ENCODE measurements at places on chromosomes 6 and 20.

DNA sequence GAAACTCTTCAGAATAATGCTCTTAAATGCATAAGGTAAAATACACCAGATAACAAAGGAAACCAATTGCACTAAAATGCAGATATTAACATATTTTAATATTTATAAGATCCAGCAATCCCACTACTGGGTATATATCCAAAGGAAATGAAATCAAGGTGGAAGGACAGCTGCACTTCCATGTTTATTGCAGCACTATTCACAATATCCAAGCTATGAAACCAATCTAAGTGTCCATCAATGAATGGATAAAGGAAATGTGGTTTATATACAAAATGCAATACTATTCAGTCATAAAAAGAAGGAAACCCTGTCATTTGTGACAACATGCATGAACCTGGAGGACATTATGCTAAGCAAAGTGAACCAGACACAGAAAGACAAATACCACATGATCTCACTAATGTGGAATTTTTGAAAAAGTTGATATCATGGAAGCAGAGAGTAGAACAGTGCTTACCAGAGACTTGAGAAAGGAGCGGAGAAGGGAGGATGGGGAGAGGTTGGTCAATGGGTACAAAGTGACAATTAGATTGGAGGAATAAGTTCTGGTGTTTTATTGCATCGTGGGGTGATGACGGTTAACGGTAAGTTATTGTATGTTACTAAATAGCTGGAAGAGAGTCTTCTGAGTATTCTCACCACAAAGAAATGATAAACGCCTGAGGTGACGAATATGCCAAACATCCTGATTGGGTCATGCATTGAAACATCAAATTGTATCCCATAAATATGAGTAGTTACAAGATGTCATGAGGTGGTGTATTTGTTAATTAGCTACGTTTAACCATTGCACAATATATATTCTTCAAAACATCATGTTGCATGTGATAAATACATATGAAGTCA, 37.9 kb upstream of the RNF24 start:
- DNase-seq: no peak

DNA sequence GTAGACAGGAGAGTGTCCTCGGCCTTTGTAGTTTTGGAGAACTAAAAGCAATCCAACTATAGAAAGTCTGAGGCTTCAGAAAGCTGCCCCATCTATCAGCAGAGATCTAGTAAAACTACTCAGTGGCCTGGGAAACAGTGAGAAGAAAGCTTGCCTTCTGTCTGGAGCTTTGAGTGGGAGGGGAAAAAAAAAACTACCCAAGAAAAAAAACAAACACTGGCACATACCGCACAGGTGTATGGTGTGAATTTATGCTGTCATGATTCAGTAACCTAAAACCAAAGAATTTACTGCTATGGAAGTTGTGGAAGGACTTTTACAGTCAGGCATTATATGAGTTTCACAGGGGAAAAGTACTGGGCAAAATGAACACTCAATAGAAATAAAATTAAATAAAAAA, 280.5 kb downstream of the ADGRB3 start:
- DNase-seq: no peak

DNA sequence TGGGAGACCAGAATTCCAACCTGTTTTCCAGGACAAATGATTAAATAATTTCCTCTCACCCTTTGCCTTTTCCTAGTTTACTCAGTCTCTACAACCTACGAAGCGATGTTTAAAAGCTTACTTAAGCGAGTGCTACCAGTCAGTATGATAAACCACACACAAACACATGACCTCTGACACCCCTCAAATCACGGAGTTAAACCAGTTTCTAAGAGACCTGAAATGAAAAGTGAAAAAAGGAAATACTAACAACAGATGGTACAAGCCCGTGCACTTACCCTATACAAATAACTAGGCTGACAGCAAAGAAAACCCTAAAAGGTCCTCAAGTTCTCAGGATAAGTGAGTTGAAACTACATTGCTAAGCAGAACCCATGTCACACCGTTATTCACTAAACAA, 7.7 kb downstream of the TNFRSF21 start:
- DNase-seq: no peak

GRCh38 chr20:10261702-10262101, 43.1 kb downstream of the SNAP25 start:
- no peak for DNase-seq

DNA sequence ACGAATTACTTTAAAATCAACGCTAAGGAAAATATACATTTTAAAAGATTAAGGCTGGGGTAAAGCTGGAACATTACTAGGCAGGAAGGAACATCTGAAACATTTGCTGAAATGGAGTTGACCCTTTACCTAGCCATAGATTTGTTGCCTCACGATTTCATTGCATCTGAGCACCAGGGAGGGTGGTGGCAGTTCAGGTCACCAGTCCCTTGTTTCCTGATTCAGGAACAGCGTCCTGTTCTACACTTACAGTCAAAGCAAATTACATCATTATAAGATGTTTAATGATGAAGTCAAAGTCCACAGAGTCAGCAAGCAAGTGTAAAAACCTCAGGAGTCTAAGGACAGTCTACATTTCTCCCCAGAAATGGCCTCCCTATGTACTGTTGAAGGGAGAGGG, 9.0 kb upstream of the MICA start:
- no peak for DNase-seq

All from ELF-1 (cell line).